Cerebellum (tissue), 4 donors: ENCODE measurements at places on chromosomes 1 and 21.

- no peak for DNase-seq
These were observed 10.2 kb upstream of the CHI3L2 start for GRCh38 chr1:111217183-111217910.

DNA sequence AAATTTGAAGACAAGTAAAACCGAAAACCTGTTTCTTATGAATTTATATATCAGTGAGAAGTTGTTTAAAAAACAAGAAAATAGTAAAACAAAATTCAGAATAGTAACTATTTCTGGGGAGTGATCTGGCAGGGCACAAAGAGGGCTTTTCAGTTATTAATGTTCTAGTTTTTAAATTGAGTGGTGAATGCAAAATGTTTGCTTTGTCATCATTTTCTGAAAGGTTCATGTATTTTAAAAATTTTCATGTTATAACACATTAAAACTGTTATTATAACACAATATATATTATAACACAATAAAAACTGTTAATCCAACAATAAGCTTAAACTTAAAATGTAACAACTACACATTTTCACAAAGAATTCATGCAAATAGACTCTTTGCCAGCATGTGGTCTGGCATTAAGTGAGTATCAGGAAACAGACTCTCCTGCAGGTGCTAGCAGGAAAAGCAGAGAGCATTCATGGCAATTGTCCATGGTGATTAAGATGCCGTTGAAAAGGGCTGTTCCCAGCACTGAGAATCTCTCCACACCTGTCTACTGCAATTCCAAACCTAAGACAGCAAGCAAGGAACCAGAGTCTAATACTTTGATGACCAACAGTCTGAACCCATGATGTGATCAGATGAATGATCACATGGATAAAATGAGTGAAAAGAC lies 204.9 kb downstream of the TBX15 start:
- DNase-seq = no peak

DNA sequence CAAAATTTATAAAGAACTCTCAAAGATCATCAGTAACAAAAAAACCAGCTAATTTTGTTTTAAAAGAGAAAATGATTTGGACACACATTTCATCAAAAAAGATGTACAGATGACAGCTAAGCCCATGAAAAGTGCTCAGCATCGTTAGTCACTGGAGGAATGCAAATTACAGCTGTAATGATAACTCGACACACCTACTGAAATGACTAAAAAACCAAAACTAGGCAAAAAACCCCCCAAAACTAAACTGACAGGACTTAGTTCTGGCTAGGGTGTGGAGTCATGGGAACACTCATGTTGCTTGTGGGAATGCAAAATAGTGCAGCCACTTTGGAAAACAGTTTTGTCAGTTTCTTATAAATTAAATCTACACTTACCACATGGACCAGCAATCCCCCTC lies 59.5 kb downstream of the CNIH3 start:
- no peak for DNase-seq

GRCh38 chr1:205913451-205914154 lies 29.7 kb downstream of the SLC26A9 start:
- peak; percentile 62 for DNase-seq
